ENCODE measurements at places on chromosomes 2 and 18.
A peak's percentile ranks its signal among the peaks of the same experiment; 100 is the strongest.

DNA sequence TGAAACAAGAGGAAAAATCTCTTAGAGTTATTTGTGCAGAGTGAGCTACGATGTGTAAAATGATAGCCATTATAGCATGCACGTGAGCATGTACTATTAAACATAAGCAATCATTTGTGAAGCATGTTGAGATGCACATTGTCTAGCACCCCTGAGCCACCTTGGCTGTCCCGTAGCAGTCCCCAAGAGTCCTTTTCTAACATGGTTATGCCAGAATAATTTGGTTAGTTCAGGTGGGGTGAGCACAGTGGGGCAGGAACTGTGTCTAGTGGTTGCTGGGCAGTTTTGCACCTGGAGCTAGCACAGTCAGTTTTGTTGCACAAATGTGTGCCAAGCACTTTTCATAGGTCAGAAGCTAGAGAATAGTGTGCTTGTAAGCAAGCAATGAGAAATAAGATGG, 809.8 kb downstream of the RNF144A start:
- no peak for DNase-seq

GRCh38 chr2:104040771-104041170, 813.1 kb upstream of the POU3F3 start:
- DNase-seq, result no peak

DNA sequence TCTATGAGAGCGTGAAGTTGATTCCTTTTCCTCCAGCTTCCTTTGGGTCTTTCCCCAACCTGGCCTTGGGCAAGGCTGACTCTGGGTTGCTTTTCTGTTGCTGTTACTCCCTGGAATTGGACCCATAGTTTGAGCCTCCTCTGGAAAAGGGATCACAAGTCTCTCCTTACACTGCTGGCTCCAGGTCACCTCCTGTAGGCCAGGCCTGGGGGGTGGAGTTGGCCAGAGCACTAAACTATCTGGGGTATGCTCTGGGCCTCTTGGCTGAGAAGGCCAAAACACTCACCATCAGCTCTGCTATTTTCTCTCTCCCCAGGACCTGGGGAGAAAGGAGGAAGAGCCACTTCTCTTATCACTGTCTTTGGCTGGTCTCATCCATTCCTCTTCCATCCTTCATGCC, 56.5 kb upstream of the NCOA1 start:
- DNase-seq, result no peak

DNA sequence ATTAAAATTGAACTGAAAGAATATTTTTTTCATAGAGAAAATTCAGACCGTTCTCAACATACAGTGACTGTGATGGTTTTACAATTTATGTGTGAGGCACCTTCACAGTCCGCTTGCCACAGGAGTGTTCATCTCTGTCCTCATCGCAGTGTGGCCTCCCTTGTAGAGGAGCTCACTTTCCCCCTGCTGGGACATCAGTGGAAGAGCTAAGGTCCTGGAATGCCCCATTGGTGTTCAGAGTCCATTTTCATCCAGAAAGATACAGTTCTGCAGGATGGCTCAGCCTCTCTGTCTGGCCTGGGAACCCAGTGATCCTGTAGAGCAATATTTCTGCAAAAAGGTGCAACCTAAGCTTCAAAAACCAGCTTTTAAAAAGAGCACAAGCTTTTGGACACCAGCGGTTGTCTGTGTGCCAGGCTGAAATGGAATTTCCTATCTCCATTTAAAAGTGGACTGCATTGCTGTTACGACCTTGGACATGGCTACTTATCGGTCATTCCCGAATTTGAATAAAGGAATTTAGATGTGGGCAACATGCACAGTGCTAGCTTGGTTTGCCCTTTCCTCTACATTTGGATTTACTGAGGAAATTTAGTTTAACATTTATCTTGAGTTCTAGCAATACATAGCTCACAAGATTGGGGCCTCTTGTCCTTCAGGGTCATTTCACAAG, 26.7 kb upstream of the FAM237A start:
- DNase-seq, result no peak

- no peak for DNase-seq
Observed at GRCh38 chr18:48183613-48184012, 225.6 kb downstream of the ZBTB7C start.

GRCh38 chr18:79373736-79374135, 22.0 kb upstream of the NFATC1 start:
- no peak for DNase-seq

DNA sequence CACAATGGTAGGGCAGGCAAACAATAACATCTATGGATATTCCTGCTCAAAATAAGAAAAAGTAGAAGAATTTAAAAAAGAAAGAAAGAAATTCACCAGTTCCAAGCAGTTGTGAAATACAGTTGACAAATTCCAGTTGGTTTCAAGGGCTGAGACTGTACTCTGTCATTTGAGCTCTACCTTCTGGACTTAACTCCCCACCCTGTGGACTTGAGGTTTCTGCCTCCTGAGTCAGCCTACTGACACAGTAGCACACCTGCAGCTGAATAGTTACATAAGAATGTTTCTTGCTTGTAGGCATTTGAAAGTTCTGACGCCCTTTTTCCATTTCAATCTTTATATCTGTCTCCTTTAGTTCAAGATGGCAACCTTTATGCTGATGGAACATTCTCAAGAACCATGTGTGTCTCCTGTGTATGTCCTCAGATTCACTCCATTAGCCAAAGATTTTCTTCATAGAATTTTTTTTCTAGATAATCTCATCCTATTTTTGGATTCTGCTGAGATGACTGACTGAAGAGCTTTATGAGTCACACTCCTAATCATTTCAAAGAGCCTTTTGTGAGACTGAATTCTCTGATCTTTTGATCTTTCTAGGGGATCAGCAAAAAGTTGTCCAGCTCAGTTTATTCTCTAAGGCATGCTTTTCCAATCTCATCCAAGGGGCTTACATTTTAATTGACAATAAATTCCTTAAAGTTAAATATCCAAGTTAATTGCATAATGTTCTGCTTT, 19.1 kb downstream of the NETO1 start:
- no peak for DNase-seq

DNA sequence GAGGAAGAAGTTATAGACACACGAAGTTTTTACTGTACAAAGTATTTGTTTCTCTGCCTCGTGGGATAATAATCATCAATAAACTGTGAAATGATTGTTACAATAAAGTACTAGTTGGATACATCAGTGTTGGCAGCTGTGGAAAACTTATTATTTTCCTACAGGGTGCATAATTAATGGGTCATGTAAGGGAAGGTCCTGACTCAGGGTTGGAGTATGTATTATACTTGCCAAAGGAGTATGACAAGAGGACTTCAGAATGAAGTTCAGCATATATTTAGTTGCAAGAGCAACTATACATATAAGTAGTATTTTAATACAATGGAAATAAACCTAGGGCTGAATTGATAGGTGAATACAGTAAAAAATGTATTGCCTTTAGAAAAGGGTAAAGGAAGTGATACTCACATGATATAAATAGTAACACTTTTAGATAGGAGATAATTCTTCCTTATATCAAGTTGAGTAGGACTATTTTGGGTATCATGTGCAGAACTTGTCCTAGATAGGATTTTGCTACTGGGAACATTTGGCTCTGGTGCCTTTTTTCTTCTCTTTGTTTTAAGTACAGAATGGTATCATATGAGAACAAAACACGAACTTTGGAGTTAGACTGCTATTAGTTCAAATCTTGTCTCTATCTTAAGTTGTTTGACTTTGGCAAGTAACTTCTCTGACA, 79.1 kb downstream of the PLCL1 start:
- DNase-seq, result no peak

- DNase-seq, result peak; percentile 83
Observed at GRCh38 chr2:159497256-159497655, 119.1 kb downstream of the BAZ2B start.

DNA sequence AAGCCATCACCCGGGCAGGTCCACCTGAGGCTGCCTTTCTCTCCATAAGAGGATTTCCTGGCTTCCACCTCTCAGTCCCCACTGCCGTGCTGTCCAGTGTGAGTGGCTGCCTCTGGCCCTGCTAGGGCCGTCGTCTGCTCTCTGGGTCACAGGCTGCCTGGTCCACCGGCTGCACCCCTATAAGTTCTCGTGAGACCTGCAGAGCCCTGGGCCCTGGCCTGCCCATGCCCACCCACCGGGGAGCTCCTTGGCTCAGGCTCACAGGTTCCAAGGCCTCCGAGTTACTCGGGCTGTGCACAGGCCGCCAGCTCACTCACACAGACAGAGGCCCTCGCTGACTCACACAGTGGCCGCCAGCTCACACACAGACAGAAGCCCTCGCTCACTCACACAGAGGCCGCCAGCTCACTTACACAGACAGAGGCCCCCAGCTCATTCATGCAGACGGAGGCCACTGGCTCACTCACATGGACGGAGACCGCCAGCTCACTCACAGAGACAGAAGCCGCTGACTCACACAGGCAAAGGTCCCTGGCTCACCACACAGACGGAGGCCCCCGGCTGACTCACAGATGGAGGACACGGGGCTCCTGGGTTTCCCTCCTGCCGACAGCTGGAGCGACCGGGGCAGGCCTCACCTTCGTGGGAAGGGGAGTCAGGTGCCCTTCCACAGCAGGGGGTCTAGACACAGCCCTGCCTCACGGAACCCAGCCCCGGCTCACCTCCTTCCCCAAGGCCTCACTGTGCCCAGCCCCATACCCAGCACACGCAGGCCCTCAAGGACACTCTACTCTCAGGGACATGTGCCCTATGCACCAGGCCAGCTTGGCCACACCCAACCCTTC, 334.1 kb upstream of the MYT1L start:
- peak; percentile 63 for DNase-seq

DNA sequence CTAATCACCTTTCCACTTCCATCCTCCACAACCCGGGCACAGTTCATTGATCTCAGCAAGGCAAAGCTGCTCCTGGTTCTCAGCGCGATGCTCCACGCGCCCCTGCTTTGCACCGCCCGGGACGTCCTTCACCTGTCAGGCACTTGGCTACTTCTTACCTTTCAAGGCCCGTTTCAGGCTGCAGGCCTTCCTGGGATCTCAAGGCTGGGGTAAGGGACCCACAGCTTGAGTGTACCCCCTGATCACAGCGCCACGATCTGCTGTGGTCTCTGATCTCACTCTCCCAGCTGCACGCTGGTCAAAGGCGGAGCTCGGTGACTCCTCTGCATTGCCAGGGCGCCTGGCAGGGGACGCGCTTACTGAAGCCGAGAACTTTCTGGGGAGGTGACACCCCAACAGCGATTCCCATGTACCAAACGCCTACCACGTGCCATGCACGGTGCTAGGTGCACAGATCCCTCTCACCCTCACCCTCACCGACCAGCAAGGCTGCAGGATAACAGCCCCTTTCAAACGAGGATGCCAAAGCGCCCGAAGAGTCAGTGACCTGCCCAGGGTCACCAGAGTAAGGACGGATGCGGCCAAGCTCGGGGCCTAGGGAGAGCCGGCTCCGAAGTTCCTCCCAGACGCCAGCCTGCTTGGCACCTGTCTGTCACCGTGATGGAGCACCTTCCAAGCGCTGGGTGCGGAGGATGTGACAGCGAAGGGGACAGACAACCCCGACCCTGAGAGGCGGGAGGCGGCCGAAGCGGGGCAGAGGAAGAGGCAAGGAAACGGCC, 818 bp downstream of the ITGB1BP1 start:
- no peak for DNase-seq

- no peak for DNase-seq
Observed at GRCh38 chr2:220696280-220696669, 875.8 kb downstream of the EPHA4 start.

DNA sequence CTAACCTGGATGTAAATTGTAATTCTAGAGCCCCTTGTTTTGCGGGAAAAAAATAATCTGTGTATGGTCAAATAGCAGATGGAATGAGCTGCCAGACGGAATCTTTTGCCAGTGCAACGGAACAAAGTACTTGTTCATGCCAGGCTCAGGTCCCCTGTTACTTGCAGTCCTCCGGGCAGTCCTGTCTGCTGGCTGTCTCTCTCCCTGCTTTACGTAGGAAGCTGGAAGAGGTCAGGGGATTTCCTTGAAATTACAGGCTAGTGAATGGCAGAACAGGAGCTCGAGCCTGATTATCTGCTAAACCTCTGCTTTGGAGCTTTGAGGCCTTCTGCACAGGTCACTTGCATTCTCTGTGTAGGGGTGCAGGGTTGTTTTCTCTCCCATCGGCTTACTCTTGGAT, 54.8 kb downstream of the LRRFIP1 start:
- DNase-seq, result no peak

DNA sequence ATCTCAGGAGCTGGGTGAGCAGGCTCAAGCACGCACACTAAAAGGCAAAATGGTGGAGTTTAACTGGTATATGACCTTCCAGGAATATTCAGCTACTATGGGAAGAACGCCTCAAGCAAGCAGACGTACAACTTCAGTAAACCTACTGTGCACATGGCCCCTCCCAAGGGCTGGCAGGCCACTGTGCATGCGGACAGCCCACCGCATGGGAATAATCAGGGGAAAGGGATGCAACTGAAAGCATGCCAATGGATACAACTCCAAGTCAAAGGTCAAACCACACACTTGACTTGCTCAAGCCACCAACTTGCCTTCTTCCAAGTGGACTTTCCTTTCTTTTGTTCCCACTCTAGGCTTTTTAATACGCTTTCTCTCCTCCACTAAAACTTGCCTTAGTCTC, 121.6 kb upstream of the SNTG2 start:
- DNase-seq, result no peak

GRCh38 chr2:51413726-51414125, 381.8 kb upstream of the NRXN1 start:
- DNase-seq, result peak; percentile 6

DNA sequence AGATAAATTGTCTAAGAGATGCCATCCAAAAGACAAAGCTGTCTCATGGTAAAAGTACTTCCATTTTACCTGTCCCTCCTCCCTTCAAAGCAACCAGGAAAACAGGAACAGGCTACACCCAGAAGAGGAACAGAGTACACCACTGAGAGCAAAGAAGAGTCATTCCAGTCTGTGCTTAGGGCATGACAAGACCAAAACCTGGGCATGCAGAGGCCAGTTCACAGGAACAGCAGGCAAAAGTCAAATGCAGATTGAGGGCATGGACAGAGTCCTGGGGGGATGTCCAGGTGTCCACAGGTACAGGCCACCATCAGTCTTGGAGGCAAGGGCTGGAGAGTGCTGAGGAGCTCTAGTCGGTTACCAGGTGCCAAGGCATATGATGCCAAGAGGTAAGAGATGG, 23.7 kb downstream of the PLEK start:
- no peak for DNase-seq

DNA sequence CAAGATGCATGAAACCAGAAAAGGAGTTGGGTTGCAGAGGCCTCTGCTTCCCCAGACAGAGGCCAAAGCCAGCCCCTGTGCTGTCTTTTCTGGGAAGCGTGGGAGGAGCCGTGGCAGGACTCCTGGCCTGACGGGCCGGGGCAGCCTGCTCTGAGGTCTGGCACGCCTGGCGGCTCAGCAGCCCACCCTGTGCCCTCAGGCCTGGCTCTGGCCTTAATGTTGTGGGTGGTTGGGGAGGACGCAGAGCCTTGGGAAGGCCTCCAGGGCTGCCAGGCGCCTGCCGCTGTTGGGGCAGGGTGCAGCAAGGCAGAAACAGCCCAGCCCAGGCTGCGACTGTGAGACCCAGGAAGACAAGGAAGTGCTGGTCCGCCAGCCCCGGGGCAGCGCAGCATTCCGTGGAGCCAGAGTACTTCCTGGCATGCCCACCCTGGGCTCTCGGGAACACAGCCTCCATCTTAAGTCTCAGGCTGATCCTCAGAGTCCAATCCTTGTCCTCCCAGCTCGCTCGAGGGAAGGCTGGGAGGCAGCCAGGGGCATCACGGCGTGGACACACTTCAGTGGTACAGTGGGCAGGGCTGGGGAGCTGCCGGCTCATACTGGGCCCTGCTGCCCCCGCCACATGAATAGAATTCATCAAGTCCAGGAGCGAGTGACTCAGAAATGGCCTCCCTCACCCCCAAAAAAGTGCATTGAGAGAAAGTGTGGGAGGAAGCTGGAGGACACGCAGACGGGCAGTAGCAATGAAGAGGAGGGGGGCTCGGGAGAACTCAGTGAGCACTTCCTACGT, 72.6 kb downstream of the EMX1 start:
- DNase-seq, result no peak

GRCh38 chr18:34709750-34710441, at the start of gene DTNA:
DTNA (plus strand) TSS chr18:34710298; CDS start chr18:34755977, 45,679 bp downstream.
- peak; percentile 94 for DNase-seq
